ENCODE measurements at places on chromosomes 2 and 18.

- peak; percentile 25 for DNase-seq
Measured at GRCh38 chr2:182406221-182406620, 20.6 kb downstream of the PDE1A start.

GRCh38 chr18:69949538-69949936 lies 1.9 kb upstream of the CD226 start:
- no peak for DNase-seq

GRCh38 chr2:146451972-146452371 lies 1392.9 kb upstream of the ACVR2A start:
- DNase-seq, result no peak

GRCh38 chr2:53460937-53461336 lies 306.7 kb upstream of the CHAC2 start:
- DNase-seq, result no peak

DNA sequence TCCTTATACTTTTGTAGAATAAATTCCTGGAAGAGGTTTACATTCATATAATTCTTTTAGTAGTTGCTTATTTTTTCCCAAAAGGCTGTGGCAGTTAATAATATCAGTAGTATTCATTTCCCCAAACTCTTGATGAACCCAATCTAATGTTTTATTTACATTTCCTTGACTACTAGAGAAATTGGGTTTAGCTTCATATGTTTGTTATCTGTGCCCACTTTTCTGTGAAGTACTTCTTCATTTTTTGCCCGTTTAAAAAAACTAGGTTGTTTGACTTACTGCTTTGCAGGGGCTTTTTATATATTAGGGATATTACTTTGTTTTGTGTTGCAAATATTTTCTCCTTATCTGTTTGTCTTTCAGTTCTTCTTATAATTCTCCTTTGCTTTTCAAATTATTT lies 17.2 kb downstream of the RALB start:
- no peak for DNase-seq

DNA sequence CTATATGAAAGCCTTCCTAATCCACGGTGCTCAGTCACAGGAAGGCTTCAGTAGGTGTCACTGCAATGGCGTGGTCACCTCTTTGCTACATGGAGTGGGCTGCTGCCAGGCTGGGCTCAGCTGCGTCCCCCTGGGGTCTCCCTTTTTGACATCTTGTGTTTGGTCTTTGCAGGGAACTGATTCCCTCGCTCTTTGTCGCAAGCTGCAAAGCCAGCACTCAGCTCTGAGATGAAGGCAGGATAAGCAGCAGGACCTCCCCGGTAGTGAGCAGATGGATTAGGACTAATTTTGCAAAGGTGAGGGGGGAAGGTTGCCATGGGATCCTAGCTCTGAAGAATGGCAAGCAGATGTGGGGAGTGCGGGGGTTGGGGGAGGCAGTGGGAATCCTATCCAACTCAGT lies 173.9 kb upstream of the ARL4C start:
- DNase-seq, result no peak
